Stimulated activated CD8-positive, alpha-beta memory T cell treated with anti-CD3 and anti-CD28 coated beads, Interleukin-4, amount 100 ng/mL, for 1 hour (primary cell): ENCODE measurements at places on chromosomes 2 and 18.

DNA sequence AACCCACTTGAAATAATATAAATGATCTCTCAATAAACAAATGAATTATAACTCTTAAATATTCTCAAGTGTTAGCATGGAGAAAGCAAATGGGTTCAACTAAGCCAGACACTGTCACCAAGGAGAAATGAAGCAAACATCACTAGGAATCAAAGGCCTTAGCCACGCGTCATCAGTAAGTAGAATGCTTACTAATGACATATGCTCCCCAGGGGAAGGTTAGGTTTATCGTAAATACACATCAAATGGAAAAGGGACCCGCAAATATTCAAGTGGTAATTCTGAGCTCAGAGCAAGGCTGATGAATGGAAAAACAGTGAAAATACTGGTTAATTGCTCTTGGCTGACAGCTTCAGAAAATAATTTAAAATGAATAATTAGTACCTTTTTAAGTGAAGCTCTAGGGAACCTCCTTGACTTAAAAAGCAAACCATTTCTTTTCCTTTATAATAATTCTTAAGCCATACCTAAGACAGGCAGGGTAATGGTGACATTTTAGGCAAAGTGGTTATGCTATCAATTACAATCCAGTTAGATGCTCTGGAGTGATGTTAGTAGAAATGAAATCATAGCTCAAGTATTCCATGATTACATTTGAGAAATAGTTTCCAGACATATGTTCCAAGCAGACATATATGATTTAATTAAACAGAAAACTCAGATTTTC is 101.5 kb downstream of the ALPK2 start:
- no peak for DNase-seq

DNA sequence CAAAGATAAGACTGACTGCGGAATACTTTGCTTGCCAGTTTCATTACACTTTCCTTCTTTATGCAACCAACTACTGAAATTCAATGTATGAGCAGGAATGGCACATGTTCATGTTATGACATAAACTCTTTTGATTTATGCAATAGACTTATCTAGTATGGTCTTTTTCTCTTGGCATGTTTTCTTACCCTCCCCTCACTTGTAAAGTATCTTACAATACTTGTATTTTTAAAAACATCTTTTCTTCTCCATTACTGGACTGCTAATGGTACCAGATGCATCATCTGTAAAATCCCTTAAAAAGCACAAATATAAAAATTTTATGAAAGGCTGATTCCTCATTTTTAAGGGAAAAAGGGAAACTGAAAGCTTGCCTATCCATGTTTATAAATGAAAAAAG is 373.8 kb downstream of the ZEB2 start:
- no peak for DNase-seq

GRCh38 chr18:41113885-41114482 is 841.0 kb upstream of the PIK3C3 start:
- DNase-seq, result no peak

DNA sequence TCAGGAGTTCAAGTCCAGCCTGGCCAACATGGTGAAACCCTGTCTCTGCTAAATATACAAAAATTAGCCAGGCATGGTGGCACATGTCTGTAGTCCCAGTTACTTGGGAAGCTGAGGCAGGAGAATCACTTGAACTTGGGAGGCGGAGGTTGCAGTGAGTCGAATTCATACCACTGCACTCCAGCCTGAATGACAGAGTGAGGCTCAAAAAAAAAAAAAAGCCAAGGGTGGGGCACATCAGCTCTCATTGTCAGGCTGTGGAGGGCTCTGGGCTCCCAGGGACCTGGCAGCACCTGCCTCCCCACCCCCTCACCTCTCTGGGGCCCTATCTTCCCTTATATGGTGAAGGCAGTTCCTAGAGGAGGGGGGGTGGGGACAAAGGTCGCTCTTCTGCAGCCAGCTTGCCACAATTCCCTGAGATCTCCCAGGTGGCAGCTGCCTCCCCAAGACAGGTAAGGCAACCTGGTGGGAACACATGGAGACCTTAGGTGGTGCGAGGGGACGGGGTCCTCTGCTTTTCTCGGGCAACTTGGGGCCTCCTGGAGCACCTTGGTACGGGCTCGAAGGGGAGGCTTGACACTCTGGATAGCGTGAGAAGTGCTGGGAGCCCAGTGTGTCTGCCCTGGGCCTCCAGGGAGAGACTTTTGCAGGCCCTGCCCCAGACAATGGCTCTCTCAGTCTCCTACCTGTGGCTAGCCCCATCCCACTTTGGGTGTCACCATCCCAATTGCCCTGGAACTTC is at the start of gene VIL1:
Gene VIL1 (plus strand): TSS at position 407 of the 742 bp plus-strand sequence. CDS start 4,656 bp downstream, outside the sequence.
- no peak for DNase-seq

DNA sequence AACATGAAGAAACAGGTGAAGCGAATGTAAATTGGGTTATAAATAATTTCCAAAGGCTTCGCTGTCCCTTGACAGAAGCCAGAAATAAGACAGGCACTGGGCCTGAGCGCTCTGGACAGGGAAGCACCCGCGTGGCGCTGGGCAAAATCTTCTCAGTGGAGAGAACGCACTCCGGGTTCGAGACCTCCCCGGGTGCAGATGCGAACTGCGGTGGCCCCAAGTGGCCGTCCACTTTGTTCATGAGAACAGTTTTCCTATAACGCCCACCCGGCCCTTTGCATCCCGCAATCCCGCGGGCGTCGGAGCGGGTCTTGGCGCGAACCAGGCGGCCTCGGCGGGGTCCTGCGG is 651 bp upstream of the DPYSL5 start:
- DNase-seq, result no peak

DNA sequence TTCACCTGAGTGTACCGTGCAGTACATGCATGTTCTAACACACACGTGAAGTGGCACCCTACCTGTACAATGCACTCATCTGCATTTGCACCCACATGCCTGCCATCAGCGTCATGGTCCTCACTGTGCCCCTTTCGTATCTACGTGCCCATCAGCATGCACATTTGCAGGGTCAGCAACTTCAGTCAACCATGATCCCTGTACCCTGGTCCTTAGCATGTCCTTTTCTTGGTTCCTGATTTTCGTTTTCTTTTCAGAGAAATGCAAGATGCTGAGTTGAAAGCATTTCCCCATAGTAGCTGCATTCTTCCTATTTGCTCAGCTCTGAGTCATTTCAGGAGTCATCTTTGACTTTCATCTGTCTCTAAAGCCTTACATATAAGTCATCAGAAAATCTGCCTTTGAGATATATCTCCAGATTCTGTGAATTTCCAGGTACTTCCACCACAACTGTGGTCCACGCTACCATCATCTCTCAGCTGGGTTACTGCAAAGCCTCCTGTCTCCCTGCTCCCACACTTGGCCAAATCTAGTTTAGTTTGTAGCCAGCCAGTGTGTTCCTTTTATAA is 14.7 kb upstream of the PUM2 start:
- no peak for DNase-seq

DNA sequence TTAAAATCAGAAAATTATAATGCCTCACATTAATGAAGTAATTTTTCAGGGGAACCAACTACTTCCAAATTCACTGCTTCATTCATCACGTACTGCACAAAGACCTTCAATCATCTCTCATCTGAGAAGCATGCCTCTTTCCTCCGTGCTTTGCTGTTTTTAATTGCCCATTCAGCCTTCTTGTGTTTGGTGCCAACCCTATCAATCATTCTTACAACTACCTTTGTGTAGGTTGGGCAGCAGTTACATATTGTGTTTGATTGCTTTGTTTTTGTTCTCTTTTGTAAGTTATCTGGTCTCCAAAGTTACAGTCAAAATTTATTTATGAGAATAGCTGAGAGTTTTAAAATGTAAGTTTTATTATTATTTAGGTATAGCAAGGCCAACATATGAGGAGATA is 549.0 kb upstream of the SLC8A1 start:
- no peak for DNase-seq

DNA sequence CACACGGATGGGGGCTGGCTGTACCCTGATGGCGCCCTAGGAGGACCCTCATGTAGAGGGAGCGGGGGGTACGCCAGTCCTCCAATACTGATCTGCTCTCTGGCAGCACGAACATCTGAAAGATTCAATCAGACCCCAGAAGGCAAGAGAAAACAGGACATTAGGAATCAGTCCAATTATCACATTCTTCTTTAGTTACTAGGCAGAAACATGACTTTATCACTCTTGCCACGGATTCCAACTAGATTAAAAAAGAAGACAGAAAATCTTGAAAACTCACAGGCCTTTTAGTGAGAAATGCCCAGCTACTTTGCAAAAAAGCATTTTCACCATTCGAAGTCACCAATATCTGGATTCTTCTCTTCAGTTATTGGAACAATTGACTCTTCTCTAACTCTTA is 68.4 kb downstream of the ID2 start:
- DNase-seq, result no peak

DNA sequence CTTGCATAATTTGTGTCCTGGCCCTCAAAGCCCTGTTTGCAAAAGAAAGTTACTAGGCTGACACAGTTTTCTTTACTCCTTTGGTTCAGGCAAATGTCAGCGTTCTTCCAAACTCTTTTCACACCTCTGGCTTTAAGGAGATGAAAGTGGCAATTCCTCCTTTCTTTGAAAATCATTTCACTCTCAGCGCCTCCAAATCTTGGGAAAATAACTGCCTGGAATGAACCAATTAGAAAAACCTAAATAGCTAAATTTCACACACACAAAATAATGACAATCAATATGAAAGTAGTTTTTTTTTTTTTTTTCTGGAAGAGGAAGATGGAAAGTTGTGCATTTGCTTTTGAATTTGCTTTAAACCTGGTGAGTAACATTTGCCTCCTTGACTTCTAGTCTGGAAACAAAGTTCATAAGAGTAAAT is 1.7 kb downstream of the MEIS1 start:
- DNase-seq, result no peak

DNA sequence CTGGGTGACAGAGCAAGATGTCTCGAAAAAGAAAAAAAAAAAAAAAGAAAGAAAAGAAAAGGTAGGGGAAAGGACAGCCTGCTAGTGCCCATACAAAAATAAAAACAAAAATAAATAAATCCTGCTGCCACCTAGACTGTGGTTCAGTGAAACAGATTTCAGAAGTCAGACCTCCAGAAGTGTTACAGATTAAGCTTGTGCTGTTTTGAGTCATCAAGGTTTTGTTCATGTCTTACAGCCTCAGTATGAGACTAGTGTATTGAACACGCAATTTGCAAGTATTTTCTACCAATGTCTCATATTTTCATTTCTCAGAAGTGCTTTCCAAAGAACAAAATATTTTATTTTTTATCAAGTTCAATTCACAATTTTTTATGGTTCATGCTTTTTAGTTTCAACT is 720.4 kb upstream of the GYPC start:
- no peak for DNase-seq

GRCh38 chr2:65153515-65153914 is 23.6 kb upstream of the RAB1A start:
- no peak for DNase-seq
